Hematopoietic multipotent progenitor cell treated with erythropoietin and hydrocortisone succinate and interleukin-3 and kit ligand, for 17 days (in vitro differentiated cells): ENCODE measurements at places on chromosomes 3 and 15.

DNA sequence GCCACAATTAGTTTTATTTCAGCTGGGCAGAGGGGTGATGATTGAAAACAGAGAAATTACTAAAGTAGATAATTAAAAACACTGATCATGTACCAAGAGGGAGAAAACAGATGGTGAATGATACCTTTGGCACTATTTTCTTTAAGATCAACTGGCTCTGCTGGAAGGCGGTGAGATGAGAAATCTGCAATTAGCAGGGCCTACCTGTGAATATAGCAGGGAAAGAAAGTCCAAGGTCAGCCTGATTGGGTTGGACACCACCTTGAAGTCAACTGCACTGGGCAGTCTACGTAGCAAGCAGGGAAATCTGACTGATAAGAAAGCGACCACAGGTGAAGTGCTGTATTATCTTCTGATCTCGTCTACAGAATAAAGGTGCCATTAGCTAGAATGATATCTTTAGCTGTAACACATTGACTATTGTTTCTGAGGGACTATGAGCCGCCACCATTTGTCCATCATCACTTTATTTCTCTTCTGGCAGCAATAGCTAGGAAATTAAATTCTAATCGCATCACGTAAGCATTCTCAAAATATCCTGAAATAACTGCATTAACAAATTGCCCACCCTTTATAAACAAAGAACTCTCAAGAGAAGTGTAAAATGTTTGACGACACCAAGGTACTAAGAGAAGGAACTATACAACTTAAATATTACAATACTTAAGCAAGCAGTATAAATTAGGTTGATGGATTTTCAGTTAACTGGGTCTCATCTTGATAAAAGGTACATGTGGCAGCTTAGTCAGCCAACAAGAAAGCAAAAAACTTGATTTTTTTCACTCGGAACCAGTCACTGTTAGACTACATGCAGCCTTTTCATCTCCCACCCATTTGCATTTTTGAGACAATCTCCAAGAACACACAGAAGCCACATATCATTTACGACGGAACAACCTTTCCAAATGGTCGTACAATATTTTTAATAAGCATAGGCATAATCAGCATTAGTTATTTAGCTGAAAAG lies 1.3 kb downstream of the NEDD4 start:
- DNase-seq = no peak

DNA sequence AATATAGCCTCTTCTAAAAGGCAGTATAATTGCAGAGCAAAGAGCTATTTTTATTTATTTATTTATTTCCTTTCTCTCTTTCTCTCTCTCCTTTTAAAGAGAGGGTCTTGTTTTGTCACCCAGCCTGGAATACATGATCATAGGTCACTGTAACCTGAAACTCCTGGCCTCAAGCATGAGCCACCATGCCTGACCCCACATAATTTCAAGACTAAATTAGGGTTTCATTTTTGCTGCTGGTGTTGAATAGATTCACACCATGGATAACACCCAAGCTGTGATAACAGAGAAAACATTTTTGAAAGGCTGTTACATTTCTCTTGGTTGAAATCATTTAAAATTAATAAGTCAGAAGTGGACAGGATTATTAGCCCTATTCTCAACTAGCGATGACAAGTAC lies 131.6 kb downstream of the LEKR1 start:
- no peak for DNase-seq

- DNase-seq = no peak
Observed at GRCh38 chr3:4061195-4061594, 242.0 kb upstream of the SETMAR start.

GRCh38 chr3:177351757-177352158 lies 154.5 kb upstream of the TBL1XR1 start:
- DNase-seq = no peak

DNA sequence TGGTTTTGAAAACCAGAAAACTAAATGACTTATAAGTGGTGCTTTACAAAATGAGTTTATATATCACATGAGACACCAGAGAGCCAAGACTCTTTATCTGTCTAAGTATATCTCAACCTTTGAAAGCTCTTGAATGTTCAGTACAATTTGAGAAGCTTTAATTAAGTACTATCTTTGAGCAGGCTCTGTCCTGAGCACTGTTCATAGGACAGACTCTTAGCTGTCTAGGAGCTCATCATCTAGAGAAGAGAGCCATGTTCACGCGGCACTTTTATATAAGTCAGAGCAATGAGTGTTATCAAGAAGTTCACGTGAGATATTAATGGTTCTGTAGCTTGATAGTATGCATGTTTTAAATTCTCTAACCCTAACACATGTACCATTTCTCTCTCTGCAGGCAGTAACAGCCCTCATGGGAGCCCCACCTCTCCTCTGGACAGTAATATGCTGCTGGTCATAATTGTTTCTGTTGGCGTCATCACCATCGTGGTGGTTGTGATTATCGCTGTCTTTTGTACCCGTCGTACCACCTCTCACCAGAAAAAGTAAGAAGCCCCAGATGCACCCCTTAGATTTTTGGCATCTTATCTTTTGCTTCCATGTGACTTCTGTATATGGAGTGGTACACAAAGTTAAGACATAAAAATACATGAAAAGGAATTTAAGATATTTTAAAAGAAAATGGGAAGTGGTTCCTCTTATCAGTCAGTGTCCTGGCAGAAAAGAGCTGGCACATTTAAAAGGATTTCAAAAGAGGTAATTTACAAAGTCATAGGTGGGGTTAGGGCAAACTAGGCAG lies 86.0 kb downstream of the HCN4 start:
- DNase-seq = no peak

- no peak for DNase-seq
Observed at GRCh38 chr15:32029862-32030781, at the start of gene CHRNA7. Gene CHRNA7 (plus strand): TSS chr15:32030515. CDS start chr15:32030595, 80 bp downstream.
